Activated CD4-positive, alpha-beta T cell treated with anti-CD3 and anti-CD28 coated beads, Interleukin-2, amount 50 U/mL, for 24 hours (primary cell): ENCODE measurements at places on chromosomes 7 and 10.

- DNase-seq = no peak
Observed at GRCh38 chr7:108613147-108613948, 43.7 kb downstream of the DNAJB9 start.

- DNase-seq = no peak
Observed at GRCh38 chr7:111266613-111267012, 175.7 kb downstream of the LRRN3 start.

- no peak for DNase-seq
Observed at GRCh38 chr10:30352377-30352776, 3.3 kb upstream of the MTPAP start.

DNA sequence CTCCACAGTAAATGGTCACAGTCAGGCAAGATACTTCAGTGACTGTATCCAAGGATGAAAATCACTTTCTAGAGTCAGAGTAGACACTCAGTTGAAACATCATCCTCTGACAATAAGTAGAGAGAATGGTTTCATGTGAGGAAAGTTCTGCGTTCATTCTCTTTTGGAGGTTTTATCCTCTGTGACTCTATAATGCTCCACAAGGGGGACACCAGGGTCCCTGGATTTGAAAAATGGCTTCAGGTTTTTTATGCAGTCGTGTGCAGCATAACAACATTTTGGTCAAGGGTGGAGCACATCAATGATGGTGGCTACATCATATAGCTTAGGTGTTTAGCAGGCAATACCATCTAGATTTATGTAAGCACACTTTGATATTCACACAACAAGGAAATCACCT, 40.4 kb downstream of the TMEM168 start:
- DNase-seq = no peak

DNA sequence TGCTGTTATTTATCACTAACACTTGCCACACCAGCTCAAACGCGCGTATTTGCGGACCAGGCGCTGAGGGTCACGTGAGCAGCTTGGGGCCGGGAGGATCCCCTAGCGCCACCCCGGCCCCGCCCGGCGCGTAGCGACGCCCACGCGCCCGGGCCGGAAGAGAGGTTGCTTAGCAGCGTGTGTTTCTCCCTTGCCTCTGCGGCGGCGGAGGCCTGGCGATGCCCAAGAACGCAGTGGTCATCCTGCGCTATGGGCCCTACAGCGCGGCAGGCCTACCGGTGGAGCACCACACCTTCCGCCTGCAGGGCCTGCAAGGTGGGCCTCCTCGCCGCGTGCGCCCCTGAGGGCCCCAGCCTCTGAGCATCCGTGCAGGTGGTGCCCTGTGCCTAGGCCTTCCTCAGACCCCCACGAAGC, at the start of gene C10orf53:
Gene C10orf53, plus strand, starts transcription at position 172 of the 414 bp plus-strand sequence. Its CDS starts 47 bp downstream, at position 219.
- no peak for DNase-seq

DNA sequence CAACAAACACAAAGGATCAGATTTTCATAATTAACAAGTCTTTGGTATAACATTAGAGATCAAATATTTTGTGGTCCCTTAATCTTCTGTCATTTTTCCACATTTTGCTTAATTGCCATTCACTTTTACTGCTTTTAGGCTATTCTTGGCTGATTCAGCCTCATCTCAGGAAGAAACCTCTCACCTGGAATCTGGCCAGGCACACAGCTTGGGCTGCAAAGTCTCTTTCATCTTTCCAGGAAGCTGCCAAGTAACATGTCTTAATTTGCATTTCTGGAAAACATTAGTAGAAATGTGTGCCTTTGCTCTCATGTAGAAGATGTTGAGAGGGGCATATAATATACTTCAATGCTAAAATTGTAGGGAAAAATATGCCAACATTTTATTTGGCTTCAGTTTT, 174.2 kb upstream of the STEAP4 start:
- DNase-seq = no peak

- no peak for DNase-seq
Observed at GRCh38 chr10:66218981-66219587, 706.8 kb upstream of the LRRTM3 start.

GRCh38 chr7:69953136-69954067, 355.1 kb downstream of the AUTS2 start:
- no peak for DNase-seq

DNA sequence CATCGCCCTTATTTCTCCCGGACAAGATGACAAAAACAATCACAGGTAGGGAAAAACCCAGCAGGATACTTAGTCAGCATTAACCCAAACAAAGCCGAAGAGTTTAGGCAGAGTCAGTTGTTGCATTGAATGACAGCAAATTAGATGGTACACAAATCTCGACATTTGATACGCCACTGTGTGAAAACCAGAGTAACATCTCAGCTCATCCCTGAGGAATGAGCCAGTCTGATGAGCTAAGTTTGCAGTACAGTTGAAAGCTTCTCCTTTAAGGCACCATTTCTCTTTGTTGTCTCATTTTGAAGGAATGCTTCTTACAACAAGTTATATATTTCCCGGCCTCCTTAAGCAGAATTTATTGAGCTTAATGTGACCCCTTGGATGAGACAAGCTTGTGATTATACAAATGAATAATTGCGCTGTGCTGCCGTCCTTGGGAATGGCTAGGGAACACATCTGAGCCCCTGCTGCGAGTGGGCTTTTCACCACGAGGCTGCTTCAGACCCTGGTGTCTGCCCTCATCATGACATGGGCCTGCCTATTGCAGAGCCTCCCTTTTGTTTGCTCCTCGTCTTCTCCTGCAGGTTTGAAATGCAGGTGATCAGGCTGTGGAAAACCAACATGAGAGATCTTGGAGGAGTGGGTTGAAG, 137.3 kb downstream of the CELF2 start:
- DNase-seq = no peak

DNA sequence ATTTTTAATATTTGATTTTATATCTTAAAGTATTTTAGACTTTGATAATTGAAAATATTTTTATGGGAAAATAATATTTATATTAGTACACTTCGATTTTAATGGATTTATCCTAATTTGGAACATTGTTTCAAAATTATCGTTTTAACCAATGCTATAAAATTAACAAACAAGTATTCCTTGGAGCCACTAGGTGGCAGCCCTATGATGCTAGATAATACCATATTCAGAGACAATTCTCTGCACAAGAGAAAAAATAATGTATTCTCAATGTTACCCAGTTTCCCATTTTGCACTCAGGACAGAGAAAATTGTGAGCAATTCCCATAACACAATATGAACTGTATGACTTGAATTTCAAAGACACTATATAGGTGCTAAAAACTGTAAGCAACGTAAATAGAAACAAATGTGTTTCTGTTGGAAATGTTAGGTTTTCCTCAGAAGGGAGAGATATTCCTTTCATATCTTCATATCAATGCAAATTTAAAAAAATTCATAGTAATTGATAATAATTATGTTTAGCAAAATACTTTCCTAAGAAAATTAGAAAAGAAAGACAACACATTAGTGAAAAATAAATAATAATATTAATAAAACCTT, 237.8 kb downstream of the SEMA3E start:
- no peak for DNase-seq

- DNase-seq = no peak
Observed at GRCh38 chr10:78870458-78870857, 198.3 kb upstream of the ZMIZ1 start.

GRCh38 chr7:1912593-1913465, 242.8 kb downstream of the ELFN1 start:
- no peak for DNase-seq

DNA sequence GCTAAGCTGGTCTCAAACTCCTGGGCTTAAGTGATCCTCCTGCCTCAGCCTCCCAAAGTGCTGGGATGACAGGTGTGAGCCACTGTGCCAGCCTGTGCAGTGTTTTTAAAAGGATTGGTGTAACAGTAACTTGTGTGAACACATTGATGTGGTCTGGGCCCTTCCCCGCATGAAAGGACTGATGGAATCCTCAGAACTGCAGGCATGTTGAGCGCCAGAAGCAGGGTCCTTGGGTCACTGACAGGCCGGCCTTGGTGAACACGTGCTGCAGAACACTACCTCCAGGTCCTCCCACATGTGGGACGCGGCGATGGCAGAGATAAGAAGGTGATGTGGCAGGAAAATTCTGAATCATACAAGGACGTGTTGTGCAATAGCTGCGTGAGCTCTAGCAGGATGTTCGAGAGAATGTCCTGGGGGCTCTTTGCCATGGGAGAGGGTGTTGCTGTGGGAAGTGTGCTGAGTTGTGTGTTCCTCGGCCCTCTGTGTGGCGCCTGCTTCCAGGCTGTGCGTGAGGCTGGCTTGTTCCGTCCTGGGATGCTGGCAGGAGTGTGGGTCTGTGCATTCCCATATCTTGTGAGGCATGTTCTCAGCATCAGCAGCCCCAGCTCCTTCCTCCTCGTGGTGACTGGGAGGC, 68.2 kb downstream of the DNAJB6 start:
- no peak for DNase-seq

DNA sequence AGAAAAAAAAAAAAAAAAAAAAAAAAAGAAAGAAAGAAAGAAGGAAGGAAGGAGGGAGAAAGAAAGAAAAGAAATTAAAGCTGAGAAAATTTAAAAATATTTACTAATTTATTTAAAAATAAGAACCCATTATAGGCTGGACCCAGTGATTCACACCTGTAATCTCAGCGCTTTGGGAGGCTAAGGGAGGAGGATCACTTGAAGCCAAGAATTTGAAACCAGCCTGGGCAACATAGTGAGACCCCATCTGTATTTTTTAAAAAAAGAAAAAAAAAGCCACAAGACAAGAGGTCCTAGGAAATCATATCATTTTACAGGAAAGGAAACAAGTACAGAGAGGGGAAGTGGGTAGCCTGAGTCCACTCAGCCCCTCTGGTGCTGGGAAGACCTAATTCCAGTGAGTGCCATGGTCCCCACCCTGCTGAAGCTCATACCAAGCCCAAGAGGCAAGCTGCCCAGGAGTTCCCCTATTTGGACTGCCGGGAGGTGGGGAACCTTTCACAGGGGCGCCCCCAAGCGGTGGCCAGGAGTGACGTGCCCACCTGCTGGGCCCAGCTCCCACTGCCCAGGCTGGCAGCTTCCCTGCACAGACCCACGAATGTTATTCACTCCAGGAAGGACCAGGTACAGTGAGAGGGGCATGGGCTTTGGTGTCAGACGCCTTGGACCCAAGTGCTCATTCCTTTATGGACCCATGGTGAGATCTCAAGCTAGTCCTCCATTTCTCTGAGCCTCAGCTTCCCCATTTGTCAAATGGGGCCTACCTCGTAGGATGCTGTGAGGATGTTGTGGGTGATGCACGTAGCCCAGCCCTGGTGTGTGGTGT, 133.6 kb downstream of the ZMIZ1 start:
- DNase-seq = no peak

GRCh38 chr7:63096141-63096540, 902.5 kb upstream of the ZNF722 start:
- no peak for DNase-seq

DNA sequence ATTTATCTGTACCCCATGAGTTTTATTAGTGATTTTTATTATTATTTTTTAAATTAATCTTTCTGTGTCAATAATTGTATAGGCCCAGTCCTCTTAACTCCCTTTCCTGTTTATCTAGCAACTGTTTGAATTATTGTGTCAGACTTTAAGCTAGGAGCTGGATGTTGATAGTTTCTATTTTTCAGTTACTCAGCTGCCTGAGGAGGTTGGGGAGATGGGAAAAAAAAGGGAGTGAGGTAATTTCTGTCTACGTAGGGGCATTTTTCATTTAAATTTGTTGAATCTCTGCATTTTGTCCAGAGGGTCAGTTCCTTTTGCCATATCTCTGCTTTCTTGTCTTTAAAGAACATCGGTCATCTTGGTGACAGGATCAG, 5.0 kb upstream of the ZNF518A start:
- DNase-seq = no peak

DNA sequence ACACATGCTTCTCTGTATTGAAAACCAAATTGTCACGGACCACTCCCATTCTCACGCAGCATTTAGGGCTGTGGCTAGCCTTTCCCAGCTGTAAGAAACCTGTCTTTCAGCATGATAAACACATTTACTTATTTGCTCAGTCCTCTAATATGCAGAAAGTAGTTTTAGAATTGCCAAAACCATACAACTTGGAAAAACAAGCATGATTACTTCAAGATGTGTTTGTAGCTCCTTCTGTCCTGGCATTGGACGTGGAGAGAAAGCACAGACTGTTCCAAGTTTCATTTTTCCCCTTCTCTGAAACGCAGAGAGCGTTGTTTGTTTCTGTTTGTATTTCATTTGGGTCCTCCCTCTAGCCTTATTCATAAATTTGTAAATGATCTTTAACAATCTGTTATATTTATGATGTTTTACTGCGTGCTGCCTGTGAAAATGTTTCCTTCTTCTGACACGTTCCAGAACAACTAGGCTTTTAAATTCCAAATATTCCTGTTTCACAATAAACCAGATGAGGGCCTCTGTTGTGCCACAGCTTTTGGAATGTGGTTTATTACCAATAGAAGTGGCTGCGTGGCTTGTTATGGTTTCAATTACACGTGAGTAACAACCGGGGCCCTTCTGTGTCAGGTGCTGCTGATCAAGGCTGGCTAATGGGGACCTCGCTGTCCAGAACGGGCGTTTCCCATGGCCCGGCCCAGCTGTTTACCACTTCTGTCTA, 26.1 kb downstream of the MNX1 start:
- no peak for DNase-seq

DNA sequence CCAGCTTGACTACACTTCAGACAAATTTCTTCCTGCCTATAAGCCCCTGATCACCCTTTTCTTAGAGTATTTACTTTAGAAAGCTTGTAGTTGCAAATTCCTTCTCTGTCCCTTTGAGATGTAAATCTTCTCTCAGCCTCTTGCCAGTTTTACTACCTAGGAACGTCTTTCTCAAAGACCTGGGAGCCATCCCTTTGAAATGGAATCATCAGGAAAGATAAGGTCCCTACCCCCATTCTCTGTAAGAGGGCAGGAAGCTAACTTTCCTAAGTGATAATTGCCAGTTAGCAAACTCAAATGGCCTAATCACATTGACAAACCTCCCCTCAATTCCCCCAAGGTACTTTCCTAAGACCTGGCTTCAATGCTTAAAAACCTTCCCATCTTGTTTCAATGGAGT, 304.5 kb downstream of the MDFIC start:
- no peak for DNase-seq

DNA sequence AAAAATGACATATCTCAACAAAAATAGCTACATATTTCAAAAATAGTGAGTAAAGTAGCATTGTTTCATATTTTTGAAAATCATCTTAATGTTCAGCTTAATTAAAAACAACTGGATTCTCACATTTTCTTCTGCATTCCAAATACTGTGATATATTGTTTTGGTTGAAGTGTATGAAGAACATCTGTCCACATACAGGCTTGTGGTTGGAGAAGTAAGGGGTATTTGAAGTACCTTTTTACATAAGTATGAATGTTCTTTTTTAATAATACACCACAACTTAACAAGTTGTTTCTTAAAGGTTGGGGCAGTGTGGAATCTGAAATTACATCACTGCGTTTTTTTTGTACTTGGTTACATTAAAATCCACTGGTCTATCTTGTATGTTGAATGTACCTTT, 442.5 kb downstream of the KIF20B start:
- no peak for DNase-seq

DNA sequence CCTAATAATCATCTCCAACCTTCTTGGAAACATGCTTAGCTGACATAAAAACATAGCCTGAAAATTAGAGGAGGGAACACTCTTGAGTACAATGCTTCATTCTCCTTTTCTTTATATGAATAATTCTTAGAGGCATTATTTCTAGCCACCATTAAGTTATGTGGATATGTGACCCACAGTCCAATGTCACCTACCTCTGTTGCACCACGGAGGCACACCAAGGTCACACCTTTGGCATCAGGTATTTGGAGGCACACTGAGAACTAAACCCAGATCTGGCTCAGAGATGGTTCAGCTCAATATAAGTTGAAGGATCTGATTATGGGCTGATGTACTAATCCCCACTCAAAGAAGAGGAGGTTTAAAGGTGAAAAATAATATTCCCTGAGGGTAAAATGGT, 385.1 kb downstream of the POM121L12 start:
- DNase-seq = no peak

GRCh38 chr10:88097092-88097516, 233.7 kb downstream of the PTEN start:
- DNase-seq = no peak
